ENCODE measurements at places on chromosomes 5 and 9.

- no peak for DNase-seq
These were observed 6.1 kb upstream of the STOML2 start for GRCh38 chr9:35108946-35109575.

GRCh38 chr9:34992376-34992951 lies 2.9 kb downstream of the DNAJB5 start:
- no peak for DNase-seq

DNA sequence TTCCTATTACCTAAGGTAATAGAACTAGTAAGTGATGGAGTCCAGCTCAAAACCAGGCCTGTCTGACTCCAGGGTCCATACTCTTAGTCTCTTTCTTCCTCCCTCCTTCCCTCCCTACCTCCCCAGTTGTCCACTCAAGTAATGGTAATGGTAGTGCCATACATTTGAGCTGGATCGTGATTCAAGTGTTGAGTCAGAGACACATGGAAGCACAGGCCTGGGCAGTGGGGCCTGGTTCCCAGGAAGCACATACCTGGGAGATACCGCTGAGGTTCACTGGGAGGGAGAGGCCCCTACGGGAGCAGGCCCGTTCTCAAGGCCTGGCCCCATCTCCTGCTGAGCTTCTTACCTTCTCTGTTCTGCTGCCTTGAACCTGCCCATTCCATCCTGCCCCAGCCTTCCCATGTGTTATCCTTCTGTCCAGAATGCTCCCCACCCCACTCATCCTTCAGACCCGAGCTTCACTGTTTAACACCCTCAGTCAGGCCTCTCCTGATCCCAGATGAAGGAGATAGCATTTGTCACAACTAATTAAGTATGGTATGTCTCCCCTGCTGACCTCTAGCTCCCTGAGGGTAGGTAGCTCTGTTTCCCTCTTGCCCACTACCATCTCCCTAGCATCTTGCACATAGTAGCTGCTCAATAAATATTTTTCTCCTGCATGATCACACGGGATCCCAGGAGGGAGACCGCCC lies 13.8 kb downstream of the URM1 start:
- no peak for DNase-seq

DNA sequence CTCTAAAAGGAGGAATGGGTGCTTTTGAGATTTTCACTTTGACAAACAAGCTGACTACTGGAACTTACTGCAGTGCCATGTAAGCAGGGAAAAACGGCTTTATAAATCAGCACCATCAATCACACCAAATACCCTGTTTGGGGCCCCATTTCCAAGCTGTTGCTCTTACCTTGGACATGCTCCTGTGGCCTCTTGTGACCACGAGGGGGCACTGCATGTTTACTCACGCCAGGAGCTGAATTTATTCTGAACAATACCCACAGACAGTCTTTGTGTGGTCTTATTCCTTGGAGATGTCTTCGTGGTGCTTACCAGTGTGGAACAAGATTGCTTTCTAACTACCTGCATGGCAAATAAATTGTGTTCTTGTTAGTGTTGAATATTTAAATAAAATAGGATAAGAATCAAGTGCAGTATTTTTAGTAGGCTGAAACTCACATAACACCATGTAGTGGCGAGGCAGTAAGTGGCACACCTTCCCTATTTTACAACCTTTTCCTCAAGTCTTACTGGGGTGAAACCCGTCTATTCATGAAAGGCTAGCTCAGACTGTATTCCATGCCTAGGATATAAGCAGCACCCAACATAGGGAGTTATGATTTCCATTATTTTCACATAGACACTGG lies 155.5 kb upstream of the NMUR2 start:
- peak; percentile 67 for DNase-seq

DNA sequence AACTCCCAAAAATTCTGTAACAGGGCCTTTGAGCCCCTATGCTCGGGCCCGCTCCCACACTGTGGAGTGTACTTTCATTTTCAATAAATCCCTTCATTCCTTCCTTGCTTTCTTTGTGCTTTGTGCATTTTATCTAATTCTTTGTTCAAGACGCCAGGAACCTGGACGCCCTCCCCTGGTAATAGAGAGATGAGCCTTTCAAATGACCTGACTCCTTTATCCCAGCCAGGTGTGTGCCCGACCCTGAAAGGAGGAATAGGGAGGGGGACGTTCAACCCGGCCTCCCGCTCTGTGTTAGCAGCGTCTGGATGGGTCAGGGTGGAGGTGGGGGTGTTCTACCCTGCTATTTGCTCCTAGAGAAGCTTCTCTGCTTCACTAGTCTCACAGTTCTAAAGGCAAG lies 53.9 kb downstream of the FXN start:
- no peak for DNase-seq

- DNase-seq = no peak
These were observed 33.1 kb downstream of the DAB2IP start for GRCh38 chr9:121684381-121685145.

DNA sequence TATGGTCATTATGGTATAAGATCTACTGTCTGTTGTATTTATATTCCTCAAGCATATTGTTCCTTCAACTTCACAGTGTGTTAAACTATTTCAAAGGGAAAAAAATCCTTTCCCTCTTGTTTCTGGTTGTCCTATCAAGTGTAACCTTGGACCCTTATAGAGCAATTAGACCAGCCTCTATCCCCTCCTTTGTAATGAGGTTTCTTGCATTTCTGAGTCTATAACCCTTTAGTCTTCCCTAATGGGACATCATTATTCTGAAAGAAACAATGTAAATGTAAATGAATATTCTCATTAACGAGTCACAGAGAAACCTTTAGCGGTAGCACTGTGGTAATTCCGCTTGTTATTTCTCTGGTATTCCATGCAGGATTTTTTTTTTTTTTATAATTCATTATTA lies 197.3 kb downstream of the CNTLN start:
- DNase-seq = no peak

DNA sequence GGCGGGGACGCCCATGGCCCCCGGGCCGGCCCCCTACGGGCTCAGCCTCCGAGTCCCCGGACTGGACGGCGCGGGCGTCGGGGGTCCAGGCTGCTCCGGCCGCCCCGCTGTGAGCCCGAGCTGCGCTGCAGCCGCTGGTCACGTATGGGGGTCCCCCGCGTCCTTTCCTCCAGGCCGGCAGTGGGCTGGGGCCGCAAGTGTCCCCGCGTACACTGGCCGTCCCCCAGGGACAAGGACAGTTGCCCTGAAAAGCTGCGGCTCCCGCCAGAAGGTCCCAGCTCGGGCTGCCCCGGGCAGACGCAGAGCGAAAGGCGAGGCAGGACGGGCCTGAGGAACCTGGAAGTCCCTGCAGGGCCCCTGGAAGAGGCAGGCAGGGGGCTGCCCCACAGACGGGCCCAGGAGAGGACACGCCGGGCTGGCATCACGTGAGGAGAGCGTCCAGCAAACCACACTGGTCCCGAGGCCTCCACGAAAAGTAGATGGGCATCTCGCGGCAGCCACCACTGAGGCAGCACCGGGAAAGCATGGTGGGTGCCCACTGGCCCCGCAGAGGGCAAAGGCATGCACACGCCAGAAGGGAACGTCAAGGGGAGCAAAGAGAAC lies 3.3 kb upstream of the NKD2 start:
- no peak for DNase-seq

GRCh38 chr5:136200130-136200529 lies 7.2 kb upstream of the SMIM32 start:
- no peak for DNase-seq

GRCh38 chr9:110802416-110803035 lies 133.9 kb downstream of the MUSK start:
- DNase-seq = peak; percentile 24

DNA sequence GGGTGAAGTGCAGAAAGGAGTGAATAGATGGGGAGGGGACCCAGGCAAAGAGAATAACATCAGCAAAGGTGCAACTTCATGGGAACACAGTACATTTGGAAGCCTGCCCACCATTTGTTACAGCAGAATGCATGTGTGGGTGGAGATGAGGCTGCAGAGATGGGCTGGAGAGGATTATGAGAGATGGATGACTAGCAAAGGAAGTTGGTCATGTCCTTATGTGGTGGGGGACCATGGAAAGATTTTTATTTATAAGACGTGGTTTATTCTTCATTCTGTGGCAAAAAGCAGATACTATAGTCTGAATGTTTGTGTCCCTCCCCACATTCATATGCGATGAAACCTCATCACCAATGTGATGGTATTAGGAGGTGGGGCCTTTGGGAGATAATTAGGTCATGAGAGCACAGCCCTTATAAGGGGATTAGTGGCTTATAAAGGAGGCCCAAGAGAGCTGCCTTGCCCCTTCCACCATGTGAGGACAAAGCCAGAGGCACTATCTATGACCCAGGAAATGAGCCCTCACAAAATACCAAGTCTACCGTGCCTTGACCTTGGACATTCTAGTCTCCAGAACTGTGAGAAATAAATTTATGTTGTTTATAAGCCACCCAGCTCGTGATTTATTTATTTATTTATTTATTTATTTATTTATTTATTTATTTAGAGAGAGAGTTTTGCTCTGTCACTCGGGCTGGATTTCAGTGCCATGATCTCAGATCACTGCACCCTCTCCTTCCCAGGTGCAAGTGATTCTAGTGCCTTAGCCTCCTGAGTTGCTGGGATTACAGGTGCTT lies 483.7 kb downstream of the RAB3C start:
- DNase-seq = no peak

- DNase-seq = no peak
These were observed 12.4 kb downstream of the IPPK start for GRCh38 chr9:92657296-92658094.

DNA sequence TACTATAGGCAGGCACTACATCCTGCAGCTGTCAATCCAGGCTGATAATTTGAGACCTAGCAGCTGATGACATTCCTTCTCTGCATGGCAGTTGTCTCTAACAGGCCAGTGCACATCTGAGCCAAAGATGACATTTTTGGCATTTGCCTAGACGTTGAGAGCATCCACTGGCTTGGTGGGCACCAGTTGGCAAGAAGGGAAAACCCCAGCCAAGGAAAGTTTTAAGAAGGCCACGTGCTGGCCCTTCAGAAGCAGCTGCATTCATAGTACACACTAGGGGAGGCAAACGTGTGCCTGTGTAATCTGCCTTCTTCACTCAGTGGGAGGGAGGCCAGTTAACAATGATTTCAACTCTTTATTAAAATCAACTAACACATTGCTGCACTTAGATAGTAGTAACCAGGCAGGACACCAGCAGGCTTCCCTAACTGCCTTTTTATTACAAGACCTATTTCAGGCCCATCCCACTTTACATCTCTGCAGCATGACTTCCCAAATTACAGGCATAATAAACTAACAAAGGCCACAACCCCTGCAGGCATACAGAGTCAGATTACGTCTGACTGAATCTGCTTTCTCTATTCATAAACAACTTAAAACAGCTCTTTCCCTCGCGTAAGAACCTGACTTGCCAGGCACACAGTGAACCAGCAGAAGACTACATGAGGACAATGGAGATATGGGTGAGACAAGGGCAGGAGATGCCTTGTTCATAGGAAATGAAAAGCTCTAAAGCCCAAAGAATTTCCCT lies 576.3 kb downstream of the PDE4D start:
- DNase-seq = no peak

DNA sequence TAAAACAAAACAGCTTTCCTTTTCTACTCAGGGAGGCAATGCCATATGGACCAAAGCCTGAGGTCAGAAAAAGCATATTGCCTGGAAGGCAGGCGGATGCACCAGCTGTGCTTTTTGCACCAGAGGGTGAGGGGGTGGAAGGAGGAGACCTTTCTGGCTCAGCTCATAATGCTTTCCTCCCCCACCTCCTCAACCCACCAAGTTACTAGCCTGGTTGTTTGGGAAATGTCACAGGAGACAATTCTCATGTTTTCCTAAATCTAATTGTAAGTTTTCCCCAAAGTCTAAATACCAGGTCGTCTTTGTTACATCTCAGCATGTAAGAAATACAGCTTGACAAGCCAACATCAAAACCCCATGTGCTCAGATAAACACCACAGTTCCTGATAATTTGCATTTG lies 72.6 kb upstream of the DMRTA1 start:
- DNase-seq = no peak

- no peak for DNase-seq
These were observed 23.4 kb downstream of the ANXA6 start for GRCh38 chr5:151134228-151134627.

DNA sequence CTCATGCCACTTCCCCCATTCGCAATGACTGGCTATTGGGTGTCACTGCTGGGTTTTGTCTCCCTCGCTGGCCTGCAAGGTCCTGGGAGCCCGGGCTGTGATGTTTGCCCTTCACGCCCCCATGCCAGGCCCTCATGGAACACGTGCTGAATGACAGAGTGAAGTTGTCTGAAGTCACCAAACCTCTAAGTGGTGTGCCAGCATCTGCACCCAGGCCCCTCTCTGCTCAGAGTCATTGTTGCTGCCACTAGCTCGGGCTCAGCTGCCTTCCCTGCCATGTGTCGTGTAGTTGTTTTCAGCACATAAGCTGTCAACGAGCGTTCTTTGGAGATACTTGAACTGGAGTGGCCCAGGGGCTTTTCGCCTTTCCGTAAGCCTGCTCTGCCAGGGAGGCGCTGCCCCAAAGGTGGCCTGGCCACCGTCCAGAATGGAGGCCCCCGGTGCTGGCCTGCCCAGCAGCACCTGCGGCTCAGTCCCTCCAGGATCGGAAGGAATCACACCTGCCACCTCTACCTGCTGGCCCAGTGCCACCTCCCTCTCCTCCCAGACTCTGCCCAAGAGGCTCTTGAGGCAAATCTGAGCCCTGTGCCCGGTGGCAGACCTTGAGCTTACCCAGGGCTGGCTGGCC lies 250.1 kb downstream of the PBX3 start:
- DNase-seq = no peak

- no peak for DNase-seq
These were observed 125.3 kb downstream of the ATP10B start for GRCh38 chr5:160726721-160727120.

GRCh38 chr5:170917113-170917512 lies 55.3 kb downstream of the RANBP17 start:
- DNase-seq = no peak

DNA sequence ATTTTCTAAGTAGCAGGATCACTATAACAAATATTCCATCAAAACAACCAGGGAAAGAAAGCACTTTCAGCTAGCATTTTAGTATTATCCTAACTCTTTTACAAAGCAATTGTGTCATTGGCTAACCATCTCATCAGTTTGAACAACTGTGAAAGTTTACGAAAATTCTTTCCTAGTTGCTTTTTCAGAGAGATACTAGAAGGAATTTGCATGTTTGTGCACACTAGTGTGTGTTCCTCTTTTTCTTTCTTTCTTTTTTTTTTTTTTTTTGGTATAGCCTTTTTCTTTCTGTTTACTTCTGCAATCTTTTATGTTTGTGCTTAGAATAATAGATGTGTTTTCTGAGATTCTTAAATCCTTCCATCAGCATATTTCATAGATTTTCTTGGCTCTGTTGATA lies 124.7 kb upstream of the SEMA6A start:
- no peak for DNase-seq

- DNase-seq = no peak
These were observed 17.4 kb downstream of the DNAJA1 start for GRCh38 chr9:33042473-33042872.

GRCh38 chr5:38546691-38547146 lies 9.7 kb downstream of the LIFR start:
- DNase-seq = no peak

- DNase-seq = no peak
These were observed 94.5 kb downstream of the LMX1B start for GRCh38 chr9:126708178-126708577.

DNA sequence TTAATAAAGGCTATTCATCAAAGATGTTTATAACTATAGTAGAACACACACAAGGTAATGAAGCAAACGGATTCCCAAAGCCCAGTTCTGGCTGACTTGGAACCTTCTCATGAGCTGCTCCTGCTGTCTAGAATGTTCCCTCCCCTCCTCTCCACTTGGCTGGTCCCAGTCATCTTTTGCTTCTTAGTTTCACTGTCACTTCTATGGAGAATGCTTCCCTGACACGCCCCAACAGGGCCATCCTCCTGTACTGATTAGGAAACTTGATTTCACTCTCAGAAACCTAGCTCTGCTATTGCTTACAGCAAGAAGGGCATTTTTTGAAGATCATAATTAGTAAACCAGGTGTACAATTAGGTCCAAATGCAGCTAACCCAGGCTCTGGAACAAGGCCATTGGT lies 3.2 kb upstream of the RAPGEF1 start:
- no peak for DNase-seq
